CD4-positive, alpha-beta memory T cell (primary cell): ENCODE measurements at places on chromosomes 7 and 10.

- DNase-seq, result no peak
Measured at GRCh38 chr10:86286236-86287109, 80.1 kb downstream of the GRID1 start.

- no peak for DNase-seq
Measured at GRCh38 chr7:134420424-134421125, 38.3 kb downstream of the AKR1B1 start.

DNA sequence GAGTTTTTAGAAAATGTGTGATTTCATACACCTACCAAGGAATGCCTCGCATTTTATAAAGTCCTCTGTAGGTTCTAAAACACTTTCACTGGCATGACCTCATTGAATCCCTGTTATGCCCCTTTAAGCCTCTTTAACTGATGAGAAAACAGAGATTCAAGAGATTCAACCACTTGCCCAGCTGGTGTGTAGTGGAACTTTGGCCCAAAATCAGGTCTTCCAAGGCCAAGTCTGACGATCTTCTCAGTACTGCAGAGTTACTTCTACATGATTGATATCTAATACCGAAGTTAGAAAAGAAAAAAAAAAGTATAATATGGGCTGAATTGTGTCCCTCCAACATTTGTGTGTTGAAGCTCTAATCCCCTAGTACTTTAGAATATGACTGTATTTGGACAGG, 202.0 kb downstream of the WDR11 start:
- no peak for DNase-seq

- no peak for DNase-seq
Measured at GRCh38 chr7:37532636-37533035, 84.0 kb upstream of the ELMO1 start.

GRCh38 chr10:79023240-79024162, 45.3 kb upstream of the ZMIZ1 start:
- DNase-seq, result no peak

- DNase-seq, result no peak
Measured at GRCh38 chr7:16951483-16952080, 69.8 kb upstream of the AGR3 start.

GRCh38 chr7:24141874-24142509, 142.0 kb upstream of the NPY start:
- DNase-seq, result no peak

DNA sequence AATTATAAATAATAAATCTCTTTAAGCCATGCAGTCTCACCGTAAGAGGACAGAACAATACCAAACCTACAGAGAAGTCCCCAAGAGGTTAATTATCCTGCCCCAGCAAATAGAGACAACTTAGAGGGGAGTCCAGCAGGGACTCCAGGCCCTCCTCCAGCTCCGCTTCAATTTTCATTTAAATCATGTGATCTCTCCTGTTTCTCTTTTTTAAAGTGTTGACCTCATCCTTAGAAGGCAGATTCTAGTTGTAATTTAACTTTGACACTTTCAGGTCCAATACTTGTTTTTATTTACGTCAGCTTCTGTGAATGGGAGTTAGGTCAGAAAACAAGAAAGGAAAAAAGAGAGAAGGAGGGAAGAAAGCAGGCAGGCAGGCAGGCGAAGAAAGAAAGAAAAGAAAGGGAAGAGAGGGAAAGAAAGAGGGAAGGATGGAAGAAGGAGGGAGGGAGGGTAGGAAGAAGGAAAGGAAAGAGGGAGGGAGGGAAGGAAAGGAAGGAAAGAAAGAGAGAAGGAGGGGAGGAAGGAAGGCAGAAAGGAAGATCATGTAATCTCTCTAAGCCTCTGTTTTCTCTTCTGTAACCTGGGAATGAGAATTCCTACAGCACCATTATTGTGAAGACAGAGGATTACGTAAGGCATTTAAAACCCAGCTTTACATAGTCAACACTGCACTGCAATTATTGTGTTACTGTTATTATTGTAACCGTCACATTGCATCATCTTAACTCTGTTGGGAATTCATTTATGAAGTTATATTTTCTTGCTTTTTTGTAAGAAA, 227.7 kb downstream of the SKIDA1 start:
- DNase-seq, result no peak

- no peak for DNase-seq
Measured at GRCh38 chr7:50349399-50349798, 44.9 kb downstream of the IKZF1 start.

DNA sequence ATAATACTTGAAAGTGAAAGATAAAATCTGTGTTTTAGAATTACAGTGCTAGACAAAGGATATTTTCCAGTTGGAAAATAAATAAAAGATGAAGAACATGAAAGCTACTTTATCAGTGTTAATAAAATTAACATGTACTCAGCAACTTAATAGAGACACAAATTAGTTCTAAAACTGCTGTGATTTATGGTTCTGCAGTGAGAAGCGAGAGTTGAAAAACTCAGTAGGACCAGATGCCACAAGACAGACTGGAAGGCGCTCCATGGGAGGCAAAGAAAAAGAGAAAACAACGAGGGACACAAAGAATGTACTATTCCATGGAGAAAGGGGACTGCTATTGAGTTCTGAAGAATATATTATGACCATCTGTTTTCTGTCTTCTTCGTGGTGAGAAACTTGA, 590.4 kb downstream of the PHTF2 start:
- DNase-seq, result no peak

- no peak for DNase-seq
Measured at GRCh38 chr7:116171094-116171493, 39.2 kb upstream of the TES start.

GRCh38 chr7:37141742-37142141, 306.9 kb downstream of the ELMO1 start:
- DNase-seq, result no peak

DNA sequence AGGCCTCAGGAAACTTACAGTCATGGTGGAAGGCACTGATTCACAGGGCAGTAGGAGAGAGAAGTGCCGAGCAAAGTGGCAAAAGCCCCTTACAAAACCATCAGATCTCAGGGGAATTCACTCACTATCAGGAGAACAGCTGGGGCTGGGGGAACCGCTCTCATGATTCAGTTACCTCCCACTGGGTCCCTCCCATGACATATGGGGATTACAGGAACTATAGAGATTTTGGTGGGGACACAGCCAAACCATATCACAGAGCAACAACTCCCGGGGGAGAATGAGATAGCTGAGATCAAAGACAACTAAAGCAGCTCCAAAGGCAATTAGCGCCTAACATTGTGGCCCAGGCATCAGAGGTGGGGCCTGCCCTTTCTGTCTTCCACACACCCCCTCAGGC, 85.4 kb upstream of the VOPP1 start:
- no peak for DNase-seq

- DNase-seq, result no peak
Measured at GRCh38 chr10:13453896-13454295, 74.9 kb downstream of the BEND7 start.

- DNase-seq, result no peak
Measured at GRCh38 chr10:127880557-127880956, 12.2 kb downstream of the CLRN3 start.

GRCh38 chr7:155427411-155428038, 30.4 kb upstream of the EN2 start:
- no peak for DNase-seq

DNA sequence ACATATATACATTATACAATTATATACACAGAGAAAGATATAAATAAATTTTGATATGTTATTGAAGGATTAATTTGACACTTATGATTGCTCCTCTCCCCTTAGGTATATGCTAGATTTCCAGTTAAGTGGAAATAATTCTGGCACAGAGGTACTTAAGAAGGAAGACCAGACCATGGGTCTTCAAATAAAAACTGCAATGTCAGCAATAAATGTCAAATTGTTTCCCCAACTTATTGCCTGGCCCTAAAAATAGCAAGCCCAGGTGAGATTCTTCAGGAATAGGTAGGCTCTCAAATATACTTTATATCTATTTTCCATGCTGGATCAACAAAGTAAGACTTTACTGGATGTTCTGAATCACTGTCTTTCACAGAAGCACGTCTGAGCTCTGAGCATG, 551.3 kb upstream of the STEAP1 start:
- DNase-seq, result no peak

DNA sequence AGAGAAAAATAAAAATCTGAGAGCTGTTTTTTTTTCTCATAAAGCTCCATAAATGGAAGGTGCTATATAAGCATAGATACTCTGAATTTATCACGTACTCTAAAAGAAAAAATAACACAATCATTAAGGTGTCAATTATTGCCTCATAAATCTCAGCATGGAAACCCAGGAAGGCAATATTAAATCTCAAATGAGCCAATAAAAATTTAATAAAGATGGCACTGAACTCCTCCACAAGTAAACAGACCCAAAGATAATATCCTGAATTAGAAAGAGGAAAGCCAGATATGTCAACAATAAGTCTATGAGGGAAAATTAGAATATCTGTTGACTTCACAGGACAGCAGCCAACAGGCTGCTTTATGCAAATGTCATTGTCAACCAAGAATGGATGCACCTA, 66.5 kb downstream of the CDK6 start:
- DNase-seq, result no peak

DNA sequence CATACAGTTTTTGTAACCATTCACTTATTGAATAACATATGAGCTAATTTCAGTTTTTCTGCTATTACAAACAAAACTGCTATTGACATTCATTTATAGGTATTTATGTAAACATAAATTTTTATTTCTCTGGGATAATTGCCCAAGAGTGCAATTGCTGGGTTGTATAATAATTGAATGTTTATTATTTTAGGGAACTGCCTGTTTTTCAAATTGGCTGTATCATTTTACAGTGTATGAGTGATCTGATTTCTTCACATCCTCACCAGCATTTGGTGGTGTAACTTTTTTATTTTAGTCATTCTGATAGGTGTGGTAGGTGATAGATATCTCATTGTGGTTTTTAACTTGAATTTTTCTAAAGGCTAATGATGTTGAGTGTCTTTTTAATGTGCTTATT, 26.4 kb downstream of the KIF11 start:
- no peak for DNase-seq

DNA sequence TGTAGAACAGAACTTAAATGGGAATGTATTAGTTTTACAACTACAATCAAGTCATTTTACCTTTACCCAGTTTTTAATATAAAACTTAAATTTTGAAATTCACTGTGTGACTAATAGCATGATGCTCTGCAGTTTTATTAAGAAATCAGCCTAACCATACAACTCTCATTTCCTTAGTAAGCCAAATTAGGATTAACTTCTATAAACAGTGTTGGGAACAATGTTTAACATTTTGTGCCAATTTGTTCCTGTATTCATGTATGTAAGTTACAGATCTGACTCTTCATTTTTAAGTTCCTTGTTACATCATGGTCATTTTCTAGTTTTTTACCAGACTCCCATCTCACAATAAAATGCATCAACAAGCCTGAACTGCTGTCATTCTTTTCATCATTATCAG, 209.8 kb downstream of the ZEB1 start:
- no peak for DNase-seq

- no peak for DNase-seq
Measured at GRCh38 chr10:109359316-109359715, 564.0 kb downstream of the XPNPEP1 start.

DNA sequence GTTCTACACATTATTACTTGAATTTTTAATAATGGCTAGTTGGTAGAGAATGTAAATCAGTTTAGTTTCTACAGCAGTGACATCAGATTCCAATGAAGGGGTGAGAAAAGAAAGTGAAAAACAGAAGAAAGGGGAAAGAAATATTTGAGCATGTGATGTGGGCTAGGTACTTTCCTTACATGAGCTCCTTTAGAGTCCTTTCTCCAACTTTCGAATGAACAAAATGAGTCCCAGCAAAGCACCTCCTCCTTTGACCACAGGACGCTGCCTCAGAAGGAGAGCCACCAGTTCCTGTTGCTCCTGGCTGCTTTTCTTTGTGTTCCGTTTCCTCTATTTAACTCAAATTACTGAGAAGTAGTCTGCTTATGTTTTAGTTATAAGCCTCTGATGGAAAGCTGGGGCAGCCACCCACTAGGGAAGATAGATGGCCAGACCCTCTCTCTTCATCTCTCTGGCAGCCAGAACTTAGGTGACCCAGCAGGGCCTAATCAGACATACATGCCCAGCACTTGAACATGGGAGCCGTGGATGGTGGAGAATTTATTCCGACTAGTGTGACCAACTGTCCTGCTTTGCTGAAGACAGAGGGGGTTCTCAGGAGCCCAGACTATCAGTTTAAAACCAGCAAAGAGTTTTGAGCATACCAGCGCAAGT, 82.4 kb upstream of the NME8 start:
- no peak for DNase-seq

GRCh38 chr7:4139656-4140625, 542.2 kb upstream of the FOXK1 start:
- no peak for DNase-seq

DNA sequence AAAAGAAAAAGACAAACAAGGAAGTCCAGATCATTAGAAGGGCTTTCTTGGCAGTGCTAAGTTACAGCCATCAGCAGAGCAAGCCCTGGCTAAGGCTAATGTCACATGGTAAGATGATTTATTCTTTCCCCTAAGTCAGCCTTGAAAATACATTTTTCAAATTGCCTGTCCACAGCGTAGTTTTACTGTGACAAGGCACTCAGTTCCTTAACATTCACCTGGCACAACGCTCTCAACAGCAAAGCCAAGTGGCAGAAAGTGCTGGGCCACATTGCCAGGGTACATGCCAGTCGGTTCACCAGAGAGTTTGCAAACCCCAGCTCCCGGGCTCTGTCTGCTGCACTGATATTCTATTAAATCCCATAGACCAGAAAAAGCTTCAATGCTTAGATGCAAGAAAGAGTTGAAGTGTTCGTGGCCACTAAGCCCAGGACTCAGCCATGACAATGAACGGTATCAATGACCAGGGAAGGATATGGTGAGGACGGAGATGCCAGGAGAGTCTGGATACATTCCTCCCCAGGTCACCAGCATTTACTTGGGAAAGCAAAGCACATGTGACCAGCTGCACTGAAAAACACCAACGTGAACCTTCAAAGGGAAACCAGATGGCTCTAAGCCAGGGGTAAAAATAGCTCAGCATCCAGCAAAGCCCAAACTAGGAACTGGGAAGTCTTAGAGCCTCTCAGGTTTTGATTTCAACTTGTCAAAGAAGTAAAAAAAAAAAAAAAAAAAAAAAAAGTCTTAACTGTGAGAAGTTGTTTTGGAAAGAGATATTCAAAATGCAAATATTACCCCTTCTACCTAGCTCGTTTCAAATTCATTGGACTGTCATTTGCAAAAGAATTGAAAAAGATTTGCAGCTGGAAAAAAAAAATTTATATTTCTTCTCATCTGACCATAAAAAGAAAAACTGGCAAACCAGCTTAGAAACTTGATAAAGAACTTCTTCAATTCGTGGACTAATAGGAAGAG, 23.9 kb upstream of the MPP7 start:
- no peak for DNase-seq

- DNase-seq, result no peak
Measured at GRCh38 chr7:18656362-18656761, 160.8 kb downstream of the HDAC9 start.

- no peak for DNase-seq
Measured at GRCh38 chr10:71982269-71983178, 18.3 kb downstream of the CHST3 start.

- DNase-seq, result no peak
Measured at GRCh38 chr7:154578336-154578735, 424.6 kb downstream of the PAXIP1 start.

DNA sequence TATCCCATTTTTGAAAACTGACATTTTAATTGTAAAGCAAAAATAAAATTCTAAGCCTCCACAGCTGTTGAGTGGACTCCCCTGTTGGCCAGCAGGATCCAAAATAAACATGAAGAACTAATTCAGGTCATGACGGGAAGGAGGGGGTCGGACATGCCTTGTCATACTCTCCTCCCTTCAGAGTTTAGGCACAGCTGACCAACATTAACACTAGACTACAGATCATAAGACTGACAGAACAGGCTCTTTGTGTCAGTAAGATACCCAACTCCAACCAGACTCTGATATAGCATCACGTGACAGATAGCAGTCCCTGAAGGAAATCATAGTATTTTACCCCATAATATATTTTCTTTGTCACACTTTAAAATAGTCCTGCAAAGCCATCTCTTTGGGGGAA, 20.9 kb upstream of the ZNF12 start:
- no peak for DNase-seq
